ENCODE measurements at places on chromosomes 12 and 14. TPM values are rescaled to one million over a fixed set of nuclear protein-coding genes. Genes with fewer than 3 reads are reported as not detected.

- no peak for DNase-seq
These were observed 10.7 kb upstream of the FRS2 start for GRCh38 chr12:69459477-69459876.

GRCh38 chr12:79691511-79692248 lies 916 bp upstream of the PAWR start:
- no peak for DNase-seq

DNA sequence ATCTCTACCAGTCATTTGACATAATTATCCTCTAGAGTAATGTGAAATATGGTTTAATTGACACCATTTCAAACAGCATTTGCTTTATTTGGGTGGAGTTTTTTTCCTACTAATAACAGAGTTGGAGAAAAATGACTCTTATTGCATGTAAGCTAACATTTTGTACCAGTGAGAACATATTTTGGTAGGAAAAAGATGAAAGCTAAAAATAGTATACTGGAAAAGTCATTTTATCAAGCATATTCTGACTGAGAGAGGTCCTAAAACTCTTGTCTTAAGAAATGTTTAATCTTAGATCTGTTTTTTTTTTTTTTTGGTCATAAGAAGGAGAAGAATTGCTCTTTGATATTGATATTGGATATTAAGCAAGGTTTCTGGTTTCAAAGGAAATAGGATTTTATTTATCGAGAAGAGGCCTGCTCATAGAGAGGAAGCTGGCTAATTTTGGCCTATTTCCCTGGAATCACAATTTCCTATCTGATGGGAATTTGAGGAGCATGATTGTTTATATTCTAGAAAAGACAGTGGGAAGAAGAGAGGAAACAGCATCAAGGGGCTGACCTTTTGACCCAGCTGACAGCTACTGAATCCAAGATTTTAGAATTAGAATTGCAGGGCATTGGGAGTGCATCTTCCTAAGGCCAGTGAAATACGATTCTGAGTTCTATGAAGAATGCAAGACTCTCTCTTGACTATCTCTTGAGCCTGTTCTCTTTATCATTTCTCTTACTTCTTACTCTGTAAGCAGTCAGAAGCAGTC lies 19.4 kb downstream of the OTOGL start:
- no peak for DNase-seq

GRCh38 chr12:113114447-113115178 lies 20.9 kb downstream of the RASAL1 start:
- DNase-seq: no peak

DNA sequence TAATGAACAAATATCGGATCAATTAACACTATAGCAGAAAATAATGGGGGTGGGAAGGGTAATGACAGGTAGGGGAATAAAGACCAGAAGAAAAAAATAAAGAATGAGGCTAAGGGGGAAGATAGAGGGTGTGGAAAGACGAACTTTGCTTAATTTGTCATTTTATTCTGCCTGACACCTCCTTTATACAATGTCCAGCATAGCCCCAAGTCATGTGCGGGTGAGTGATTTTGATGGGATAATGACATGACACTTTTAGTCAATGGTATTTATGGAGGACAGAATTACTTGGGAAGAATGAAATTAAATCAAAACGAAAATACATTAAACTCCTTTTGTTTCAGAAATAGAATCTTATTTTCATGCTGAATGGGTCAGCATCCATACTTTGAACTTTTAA lies 20.5 kb upstream of the IFNG-AS1 start:
- no peak for DNase-seq

DNA sequence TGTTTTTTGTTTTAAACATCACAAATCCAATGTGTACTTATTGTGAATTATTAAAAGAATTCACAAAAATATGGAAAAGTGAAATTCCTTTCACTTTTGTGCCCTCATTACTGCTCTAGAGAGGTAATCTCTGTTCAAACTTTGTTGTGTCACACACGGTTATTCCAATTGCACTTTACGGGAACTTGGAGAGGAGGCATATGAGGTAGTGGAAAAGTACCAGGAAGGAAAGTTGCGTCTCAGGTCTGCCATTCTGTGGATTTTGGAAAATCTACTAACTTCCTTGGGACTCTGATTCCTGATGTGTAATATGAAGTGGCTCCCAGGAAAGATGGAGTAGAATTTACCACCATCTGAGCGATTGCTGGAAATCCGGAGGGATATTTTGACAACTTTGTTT lies 90.9 kb upstream of the DCN start:
- DNase-seq: no peak

GRCh38 chr14:34169561-34169960 lies 218.7 kb upstream of the EGLN3 start:
- no peak for DNase-seq

DNA sequence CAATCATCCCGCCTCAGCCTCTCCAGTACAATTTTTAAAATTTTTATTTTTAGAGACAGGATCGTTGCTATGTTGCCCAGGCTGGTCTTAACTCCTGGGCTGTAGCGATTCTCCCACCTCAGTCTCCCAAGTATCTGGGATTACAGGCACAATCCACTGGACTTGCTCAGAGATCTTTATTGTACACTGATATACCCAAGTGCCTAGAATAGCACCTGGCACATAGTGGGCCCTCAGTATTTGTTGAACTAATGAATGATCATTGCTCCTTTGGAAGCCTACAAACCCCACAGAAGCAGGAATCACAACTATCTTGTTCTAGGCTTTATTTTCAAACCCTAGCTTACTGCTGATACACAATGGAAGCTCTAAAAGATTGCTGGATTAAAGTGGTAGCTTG lies 1.9 kb upstream of the PNN start:
- no peak for DNase-seq

GRCh38 chr14:35352274-35353233 lies 52.0 kb downstream of the NFKBIA start:
- peak; percentile 44 for DNase-seq

DNA sequence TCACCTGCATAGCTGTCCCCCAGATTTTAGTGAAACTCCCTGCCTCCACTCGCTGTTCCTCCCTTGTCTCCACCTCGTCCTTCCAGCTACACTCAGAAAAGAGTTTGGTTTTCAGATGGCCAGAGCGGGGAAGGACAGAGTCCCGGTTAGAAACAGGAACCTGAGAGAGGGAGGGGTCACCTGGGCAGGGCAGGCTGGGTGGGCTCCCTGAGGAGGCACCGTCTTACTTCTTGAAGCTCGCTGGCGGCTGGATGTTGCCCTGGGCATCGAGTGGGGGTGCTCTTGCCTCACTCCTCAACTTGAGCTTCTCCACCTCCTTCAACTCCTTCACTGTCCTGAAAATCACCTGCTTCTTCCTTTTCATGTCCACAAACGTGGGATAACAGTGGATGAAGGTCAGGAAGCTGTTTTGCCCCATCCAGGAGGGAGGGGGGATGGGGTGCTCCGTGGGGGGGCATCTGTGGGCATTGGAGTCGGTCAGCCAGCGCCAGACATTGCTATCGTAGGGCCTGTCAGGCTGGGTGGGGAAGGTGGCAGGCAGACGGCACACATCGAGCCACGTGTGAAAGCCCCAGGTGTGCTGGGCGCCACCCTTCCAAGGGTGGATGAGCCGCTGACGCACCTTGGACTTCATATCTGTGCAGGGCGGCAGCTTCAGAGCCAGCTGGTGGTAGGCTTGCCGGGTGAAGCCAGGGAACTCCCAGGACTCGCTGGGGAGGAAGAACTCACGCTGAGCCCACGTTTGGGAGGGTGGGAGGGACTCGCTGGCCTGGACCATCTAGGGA lies 2.0 kb downstream of the TEX52 start:
- no peak for DNase-seq

DNA sequence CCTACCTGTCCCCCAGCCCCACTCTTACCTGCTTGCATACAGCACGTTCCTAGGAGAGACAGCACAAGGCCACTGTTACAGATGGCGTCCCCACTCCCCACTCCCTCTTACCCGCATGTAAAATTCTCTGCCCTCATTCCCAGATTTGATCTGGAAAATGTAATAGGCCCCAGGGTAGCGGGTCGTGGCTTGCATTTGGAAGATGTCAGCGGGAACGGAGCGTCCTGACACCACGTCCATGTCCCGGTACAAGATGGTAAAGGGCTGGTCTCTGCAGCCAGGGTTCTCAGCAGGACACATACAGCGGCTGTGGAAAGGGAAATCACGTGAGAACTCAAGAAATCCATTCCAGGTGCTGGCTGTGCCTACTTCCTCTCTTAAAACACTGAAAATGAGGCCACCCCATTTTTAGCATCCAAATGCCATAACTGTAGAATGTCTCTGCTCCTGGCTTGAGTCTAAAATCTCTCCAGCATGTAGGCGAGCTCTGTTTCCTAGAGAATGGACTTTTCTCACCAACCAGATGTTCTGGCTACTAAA lies 10.1 kb upstream of the TC2N start:
- no peak for DNase-seq

GRCh38 chr14:57161583-57162234 lies 107.0 kb downstream of the EXOC5 start:
- DNase-seq: no peak

- peak; percentile 60 for DNase-seq
These were observed 110.5 kb downstream of the ASCL4 start for GRCh38 chr12:107884769-107885694.

DNA sequence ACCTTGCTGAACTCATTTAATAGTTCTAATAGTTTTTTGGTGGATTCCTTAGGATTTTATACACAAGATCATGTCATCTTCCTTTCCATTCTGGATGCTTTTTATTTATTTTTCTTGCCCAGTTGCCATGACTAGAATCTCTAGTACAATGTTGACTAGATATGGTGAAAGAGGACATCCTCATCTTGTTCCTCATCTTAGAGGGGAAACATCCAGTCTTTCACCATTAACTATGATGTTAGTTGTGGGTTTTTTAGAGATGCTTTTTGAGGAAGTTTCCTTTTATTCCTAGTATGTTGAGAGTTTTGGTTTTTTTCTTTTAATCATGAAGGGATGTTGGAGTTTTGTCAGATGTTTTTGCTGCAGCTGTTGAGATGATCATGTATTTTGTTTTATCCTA lies 8.7 kb downstream of the ANKRD13A start:
- no peak for DNase-seq

DNA sequence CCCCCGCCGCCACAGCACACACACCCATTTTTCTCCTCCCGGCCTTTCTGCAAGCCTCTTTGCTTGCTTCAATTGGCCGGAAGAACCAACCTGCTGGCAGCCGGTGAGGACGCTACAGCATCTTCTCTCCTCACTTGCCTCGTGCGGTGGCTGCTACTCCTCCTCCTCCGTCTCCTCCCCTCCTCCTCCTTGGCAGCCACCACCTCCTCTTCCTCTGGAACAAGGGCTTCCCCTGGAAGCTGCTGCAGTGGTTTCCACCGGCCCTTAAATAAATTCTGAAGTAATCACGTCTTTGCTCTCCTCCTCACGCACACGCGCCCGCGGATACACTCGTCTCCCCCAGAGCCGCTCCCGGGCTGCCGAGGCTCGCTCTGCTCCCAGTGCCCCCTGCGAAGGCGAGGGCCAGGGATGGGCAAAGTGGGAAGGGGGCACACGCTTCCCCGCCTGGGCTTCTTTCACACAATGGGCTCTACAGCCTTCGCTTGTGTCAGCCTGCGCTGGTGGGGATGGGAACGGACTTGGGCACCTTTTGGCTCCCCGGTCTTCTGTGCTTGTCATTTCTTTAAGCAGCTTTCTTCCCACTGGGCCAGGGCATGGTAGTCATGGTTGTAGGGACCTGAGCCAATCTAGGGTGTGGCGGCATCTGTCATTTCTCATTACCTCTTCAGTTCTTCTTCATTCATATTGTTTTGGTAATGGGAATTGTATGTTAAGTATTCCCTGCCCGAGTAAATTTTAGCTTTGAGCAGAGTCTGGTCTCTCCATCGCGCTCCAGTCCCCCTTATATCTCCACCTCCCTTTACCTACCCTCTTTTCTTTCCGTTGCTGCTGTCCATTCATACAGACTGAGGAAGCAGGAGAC lies at the start of gene PPFIA2:
TSS of gene PPFIA2 (minus strand) at position 161 of the 862 bp plus-strand sequence.
- DNase-seq: peak; percentile 72

- DNase-seq: no peak
These were observed 1.0 kb upstream of the ERC1 start for GRCh38 chr12:989751-990660.

- no peak for DNase-seq
These were observed 232.7 kb downstream of the SLC16A7 start for GRCh38 chr12:59828521-59828920.

DNA sequence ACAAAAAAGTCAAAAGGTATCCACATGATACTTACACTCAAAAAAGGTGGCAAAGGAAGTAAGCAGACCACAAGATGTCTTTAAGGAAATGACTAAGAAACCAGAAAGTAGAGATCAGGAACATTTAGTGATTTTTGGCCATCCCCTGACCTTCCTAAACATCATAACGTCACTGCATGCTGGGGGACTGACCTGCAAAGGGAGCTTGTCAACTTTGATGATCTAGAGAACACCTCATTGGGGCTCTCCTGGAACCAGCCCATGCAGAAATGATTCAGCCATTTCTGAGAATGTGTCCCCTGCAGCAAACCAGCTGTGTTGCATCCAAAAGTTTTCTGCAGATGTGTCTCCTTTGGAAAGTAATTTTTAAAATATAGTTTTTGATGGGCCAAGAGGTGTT lies 152.2 kb upstream of the RASSF8 start:
- DNase-seq: no peak

DNA sequence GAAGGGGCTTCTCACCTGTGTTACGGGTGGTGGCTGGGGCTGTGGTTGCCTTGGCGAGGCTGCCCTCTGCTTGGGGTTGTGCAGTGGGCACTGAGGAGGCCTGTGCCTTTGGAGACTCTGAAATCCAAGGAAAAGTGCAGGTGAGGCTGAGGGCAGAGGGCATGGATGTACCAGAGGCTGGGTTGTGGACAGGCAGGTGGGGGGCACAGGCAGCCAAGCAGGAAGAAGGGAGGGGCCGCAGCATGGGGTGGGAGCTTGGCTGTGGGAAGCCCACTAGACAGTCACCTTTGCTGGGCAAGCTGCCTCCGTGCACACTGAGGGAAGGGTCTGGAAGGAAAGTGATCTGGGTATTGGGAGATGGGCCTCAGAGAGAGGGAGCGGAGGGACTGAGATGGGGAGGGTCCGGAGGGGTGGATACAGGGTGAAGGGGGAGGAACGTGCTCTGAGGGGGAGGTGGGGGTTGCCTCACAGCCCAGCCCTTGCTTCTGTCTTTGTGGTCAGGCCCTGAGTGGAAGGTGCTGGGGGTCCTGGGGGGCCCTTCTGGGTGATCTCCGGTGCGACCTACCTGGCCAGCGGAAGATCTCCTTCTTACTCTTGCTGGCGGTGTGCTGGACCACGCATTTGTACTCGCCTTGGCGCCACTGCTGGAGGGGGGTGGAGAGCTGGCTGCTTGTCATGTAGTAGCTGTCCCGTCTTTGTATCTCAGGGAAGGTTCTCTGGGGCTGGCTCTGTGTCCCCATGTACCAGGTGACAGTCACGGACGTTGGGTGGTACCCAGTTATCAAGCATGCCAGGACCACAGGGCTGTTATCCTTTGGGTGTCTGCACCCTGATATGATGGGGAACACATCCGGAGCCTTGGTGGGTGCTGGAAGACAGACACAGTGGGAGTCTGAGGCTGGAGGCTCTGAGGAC lies 318.7 kb downstream of the TMEM121 start:
- DNase-seq: peak; percentile 18

The TMED8 gene
- total RNA-seq: 10.5 TPM

The PRR4 gene
- total RNA-seq: 2.2 TPM

The GPR162 gene
- total RNA-seq: 20.6 TPM

The PLEKHD1 gene
- under 0.01 TPM for total RNA-seq

The CYP46A1 gene
- 0.59 TPM for total RNA-seq

The TAS2R14 gene
- 0.94 TPM for total RNA-seq

The FIGNL2 gene
- 1.5 TPM for total RNA-seq

The KIF26A gene
- total RNA-seq: 4.6 TPM

The WDR89 gene
- 16.9 TPM for total RNA-seq

The AICDA gene
- total RNA-seq: not detected

Data from upper lobe of left lung (tissue), 6 donors.